M059J (cell line): ENCODE measurements at places on chromosomes 12 and 14. TPM values are rescaled to one million over a fixed set of nuclear protein-coding genes. Genes with fewer than 3 reads are reported as not detected.

Gene CCDC38
- not detected in 2 replicates for total RNA-seq

DNA sequence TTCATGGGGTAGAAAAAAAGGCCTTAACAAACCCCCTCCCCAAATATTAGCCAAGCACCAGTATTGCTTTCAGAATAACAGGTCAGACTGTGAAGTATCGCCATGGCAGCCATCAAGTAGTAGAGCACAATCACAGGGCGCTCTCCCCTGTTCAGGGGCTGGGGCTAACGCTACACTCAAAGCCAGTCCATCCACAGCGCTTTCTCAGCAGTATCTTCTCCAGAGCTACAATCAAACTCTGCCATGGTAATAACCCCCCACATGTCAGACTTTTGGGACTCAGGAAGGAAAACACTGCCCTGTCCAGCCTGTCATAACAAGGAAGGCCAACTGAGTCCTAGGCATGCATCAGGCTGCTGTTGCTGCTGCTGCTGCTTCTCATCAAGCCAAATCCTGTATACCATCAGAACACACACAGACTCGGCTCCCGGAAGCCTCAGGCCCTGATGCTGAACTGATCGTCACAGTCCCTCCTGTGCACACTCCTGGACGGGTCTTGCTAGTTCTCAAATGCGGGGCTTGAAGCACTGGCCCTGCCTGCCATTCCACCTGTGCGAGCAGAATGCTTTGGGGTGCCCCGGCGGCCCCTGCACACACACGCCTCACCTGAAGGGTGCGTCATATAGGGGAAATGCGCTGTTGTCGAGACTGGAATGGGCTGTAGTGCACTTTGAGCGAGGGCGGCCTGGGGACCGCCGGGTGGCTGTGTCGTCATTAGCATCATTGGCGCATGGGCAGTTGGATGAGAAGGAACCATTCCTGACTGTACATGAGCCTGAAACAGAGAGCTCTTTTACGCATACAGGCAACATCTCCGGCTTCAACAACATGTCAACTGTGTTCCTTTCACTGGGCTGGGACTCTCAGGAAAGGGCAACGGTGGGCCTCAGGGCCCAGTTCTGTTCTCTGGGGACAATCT is 47.6 kb downstream of the SH2B3 start:
- DNase-seq: no peak

DNA sequence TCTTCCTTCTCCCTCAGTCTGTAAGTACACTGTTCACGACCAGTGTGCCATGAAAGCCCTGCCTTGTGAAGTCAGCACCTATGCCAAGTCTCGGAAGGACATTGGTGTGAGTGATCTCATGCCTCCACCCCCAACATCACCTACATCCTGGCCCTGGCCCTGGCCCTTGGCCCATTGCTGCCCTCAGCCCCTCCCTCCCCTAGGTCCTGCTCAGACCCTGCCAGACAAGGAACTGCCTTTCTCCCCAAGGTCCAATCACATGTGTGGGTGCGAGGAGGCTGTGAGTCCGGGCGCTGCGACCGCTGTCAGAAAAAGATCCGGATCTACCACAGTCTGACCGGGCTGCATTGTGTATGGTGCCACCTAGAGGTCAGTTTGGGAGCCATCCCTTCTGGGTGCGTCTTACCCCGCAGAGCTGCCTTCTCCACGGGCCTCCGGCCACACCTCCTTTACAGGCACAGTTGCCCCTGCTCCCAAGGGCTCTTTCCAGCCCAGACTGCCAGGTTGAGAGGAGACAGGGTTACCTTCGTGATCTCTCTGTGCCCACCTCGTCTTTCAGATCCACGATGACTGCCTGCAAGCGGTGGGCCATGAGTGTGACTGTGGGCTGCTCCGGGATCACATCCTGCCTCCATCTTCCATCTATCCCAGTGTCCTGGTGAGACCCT is 9.2 kb downstream of the DGKA start:
- DNase-seq: peak; percentile 75

GRCh38 chr14:87934185-87934584 is 58.8 kb downstream of the GALC start:
- DNase-seq: no peak

- no peak for DNase-seq
These were observed 110.7 kb downstream of the KIF26A start for GRCh38 chr14:104249089-104249488.

Gene NUAK1
- 13.0 and 14.9 TPM in 2 replicates for total RNA-seq

- no peak for DNase-seq
These were observed 7.8 kb upstream of the MTERF2 start for GRCh38 chr12:106994579-106995220.

- peak; percentile 46 for DNase-seq
These were observed 196.3 kb downstream of the EPS8 start for GRCh38 chr12:15592934-15593333.
